Activated CD4-positive, alpha-beta T cell treated with anti-CD3 and anti-CD28 coated beads, Interleukin-2, Interleukin-6, amounts not matched to agents 100 ng/mL and 50 ng/mL, durations not matched to agents 16 hours and 8 hours (primary cell): ENCODE measurements at places on chromosomes 4 and X.

DNA sequence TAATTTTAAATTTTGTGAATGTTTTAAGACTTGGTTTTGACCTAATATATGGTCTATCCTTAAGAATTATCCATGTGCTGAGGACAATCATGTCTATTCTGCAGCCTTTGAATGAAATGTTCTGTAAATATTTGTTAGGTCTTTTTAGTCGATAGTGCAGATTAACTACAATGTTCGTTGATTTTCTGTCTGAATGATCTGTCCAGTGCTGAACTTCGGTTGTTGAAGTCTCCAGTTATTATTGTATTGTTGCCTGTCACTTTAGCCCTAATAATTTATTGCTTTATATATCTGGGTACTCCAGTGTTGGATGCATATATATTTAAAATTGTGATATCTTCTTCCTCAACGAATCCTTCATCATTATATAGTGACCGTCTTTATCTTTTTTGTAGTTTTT is 218.3 kb upstream of the ZC4H2 start:
- no peak for DNase-seq

GRCh38 chrX:153897899-153898298 is 6.6 kb upstream of the AVPR2 start:
- DNase-seq = no peak

- no peak for DNase-seq
These were observed 31.7 kb upstream of the MFAP3L start for GRCh38 chr4:170057866-170058265.

DNA sequence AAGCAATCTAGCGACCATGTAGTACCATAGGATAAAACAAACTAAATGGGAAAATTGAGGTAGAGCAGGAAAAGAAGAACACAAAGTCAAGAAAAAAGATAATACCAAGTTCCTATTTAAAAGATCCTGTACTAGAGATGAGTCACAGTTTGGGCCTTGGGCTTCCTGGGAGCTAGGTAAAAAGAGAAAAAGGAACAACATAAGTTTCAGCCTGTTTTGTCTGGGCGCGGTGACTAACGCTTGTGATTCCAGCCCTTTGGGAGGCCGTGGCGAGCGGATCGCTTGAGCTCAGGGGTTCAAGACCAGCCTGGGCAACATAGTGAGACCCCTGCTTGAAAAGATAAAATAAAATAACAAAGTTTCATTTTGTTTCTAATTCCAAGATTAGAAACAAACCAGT is 14.0 kb upstream of the TMEM156 start:
- DNase-seq = peak; percentile 26

GRCh38 chr4:155403886-155404285 is 27.1 kb upstream of the MAP9 start:
- no peak for DNase-seq

GRCh38 chr4:163166041-163166579 is 580 bp downstream of the NAF1 start:
- DNase-seq = peak; percentile 65

GRCh38 chr4:134024251-134024650 is 177.3 kb downstream of the PABPC4L start:
- DNase-seq = no peak

GRCh38 chrX:114626323-114626722 is 42.4 kb downstream of the HTR2C start:
- DNase-seq = peak; percentile 2

GRCh38 chr4:51931461-51931860 is 88.5 kb downstream of the DCUN1D4 start:
- no peak for DNase-seq

- DNase-seq = no peak
These were observed 94.7 kb upstream of the DIPK2B start for GRCh38 chrX:45295259-45295986.

DNA sequence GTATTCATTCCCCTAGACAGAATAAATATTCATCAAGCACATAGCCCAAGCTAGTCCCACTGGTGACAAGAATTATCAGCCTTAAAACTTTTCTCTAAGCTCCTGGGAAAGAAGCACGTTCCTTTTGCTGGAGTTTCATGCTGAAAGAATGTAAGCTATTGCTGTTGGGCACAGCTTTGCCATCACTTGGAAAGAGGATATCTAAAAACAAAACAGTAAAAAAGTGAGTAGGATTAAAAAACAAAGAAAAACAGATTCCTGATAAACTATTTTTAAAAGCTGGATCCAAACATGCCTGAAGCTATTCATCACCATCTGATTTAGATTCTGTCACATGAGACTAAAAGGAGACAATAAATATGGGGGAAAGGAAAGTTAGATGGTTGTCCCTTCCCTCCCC is 176.8 kb downstream of the SCFD2 start:
- DNase-seq = no peak

DNA sequence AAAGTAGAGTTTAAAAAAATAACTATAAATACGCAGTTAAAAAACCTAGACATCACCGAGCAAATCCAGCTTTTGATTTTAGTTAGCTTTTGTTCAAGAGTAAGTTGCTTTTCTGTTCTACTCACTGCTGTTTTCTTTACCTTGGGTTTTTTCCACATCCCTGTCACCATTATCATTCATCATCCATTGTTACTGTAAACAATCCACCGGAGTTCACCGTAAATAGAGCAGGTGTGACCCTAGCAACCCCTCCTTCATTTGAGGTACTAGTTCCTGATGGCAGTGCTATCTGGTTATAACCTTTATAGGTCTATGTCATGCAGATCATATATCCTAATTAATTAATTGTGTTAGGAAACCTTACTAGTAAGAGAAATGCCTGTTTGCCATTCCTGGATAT is 43.0 kb upstream of the TEX13D start:
- DNase-seq = no peak

GRCh38 chrX:139086246-139086645 is 374.7 kb upstream of the FGF13 start:
- DNase-seq = no peak

- DNase-seq = no peak
These were observed 13.3 kb downstream of the SLC38A5 start for GRCh38 chrX:48456628-48457331.

- DNase-seq = no peak
These were observed 12.9 kb downstream of the CSF2RA start for GRCh38 chrX:1281521-1281920.

DNA sequence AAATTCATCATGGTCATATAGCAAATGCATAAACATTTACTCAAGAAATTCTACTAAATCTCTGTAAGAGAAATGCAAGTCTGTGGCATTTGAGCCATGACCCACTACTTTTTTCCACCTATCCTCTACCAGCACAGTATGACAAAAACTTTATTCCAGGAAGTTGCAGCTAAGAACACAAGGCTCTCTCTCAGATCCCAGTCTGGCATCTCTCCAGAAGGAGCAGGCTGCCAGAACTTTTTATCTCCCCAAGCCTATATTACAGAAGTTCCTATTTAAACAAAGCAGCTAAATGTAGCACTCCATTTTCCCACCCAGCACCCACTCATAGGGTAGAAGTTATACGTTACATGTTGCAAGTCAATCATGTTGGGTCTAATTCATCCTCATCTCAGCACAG is 49.3 kb upstream of the EPGN start:
- no peak for DNase-seq

DNA sequence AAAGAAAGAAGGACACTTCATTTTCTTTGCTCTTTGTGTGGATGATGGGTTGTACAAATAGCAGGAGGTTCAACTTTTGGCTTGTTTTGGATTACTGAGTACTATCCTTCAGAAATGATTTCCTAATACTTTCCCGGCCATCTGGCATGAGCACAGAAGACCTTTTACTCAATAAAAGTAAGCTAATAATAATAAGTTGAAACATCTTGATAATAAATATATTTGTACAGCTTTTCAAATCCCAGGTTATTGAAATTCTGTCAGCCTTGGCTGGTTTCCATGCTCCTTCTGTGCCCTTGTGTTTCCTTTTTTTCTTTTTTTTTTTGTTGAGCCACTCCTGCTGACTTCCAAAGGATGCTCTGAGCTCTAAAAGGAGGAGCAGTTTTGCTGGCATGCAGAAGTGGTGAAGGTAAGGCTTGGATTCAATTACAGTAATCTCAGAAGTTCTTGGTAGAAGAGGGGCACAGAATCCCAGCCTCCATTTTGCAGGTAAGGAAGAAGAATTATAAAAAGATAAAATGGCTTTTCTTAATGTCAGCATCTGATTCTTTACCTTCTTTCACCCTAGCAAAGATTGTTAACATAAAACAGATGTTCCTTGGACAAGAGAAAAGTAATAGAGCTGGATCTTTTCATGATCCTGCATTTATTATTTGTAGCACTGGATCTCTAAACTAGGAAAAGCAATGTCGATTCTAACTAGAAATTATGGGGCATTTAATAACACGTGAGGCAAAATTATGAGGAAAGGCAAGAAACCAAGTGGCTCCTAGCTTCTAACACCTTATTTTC is 31.9 kb downstream of the REPS2 start:
- DNase-seq = no peak

DNA sequence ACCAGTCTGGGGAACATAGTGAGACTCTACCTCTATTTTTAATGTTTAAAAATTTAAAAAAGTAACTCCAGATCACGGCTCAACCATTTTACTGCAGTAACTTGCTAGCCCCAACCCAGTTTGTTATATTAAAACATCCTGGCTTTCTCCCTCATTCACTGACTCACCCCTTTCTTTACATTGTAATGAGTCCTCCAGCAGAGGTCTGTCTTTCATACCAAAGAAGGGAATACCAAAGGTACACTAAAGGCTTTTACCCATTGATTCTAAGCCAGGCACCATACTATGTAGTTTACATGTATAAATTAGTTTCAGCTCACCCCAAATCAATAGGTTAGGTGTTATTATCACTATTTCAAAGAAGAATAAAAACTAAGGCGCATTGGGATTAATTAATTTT is 286.9 kb downstream of the PACRGL start:
- no peak for DNase-seq

DNA sequence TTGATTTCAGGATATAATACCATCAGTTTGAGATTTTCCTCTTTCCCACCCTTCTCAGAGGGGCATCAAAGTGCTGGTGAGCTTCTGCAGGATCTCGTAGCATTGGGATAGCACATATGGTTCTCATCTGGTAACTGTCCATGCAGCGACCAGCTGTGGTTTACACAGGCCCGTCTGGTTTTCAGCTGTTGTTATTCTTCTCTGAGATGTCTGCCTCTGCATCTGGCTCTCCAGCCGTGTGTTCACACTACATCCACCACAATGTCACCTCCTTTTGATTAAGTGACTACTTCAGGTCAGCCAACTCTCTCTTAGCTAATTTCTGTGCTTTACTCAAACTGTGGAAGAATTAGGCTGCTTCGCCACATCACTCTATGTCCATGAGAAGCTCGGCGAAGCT is 676.7 kb upstream of the TENM3 start:
- no peak for DNase-seq

- DNase-seq = no peak
These were observed 3.4 kb downstream of the ARSF start for GRCh38 chrX:3044671-3045070.

- DNase-seq = no peak
These were observed 913.4 kb downstream of the RPA4 start for GRCh38 chrX:97797076-97797475.

GRCh38 chrX:116172976-116173375 is 2.4 kb downstream of the AGTR2 start:
- no peak for DNase-seq

GRCh38 chr4:972651-973424 is 531 bp downstream of the DGKQ start:
- DNase-seq = peak; percentile 51

DNA sequence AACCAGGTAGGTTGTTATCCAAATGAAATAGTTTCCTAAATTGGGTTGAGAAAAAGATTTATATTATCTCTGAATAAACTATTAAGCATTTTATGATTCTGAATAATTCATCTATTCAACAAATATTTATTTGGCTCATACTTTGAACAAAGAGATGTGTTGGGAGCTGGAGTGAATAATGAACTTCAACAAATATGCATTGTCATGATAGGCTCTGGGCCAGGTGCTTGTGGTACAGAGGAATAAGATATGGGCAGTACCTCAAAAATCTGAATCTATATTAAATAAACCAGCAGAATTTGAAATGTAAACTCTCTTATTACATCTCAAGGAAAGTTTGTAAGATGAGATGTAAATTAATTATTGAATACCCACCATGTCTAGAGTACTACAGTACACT is 75.7 kb upstream of the DCLK2 start:
- no peak for DNase-seq

GRCh38 chr4:155207534-155208257 is 740 bp upstream of the NPY2R start:
- DNase-seq = no peak

GRCh38 chrX:13669246-13669737 is 16.4 kb downstream of the TCEANC start:
- peak; percentile 67 for DNase-seq

DNA sequence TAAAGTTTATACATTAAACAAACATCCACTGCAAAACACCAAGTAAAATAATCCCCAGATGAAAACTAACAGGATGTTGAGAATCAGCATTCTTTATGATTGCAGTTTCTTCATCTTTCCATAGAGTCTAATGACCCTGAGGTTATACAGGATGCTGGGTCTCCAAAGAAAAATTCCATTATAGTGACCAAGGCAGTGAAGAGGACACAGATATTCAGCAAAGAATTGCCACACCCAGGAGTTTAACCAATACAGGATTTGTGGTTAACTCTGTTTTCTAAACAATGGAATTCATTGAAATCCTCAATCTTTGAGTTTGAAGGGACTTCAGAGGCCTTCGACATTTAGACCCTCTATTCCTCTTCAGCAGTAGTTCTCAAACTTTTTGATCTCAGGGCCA is 76.2 kb upstream of the ESX1 start:
- DNase-seq = no peak

DNA sequence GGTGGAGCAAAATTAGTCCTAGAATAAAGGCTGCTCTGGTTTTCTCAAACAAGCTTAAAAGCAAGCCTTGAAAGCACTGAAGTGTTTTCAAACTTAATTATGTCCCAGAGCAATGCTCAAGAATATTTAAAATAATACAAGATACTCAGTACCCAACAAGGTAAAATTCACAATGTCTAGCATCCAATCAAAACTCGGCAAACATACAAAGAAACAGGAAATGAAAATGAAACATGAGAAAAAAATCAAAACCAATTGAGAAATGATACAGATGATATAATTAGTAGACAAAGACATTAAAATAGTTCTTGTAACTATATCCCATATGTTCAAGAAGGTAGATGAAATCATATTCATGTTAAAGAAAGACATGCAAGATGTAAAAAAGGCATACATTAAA is 45.0 kb upstream of the MAML3 start:
- no peak for DNase-seq

- DNase-seq = no peak
These were observed 167.8 kb downstream of the PCDH10 start for GRCh38 chr4:133316909-133317308.

DNA sequence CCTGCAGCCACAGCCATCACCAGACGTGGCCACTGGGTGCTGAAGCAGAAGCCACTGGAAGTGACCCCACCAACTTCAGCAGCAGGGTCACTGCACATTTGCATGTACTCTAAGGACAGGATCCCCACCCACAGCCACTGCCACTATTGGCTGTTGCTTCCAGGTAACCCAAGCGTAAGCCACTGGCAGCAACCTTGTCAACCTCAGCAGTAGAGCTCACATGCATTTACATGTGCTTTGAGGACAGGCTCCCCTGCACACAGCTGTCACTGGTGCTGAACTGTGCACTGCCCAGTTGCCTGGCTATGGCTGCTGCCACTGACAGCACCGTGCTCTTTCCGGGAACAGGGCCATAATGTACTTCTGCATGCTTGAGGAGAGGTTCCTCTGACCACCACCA is 332.4 kb upstream of the DMD start:
- DNase-seq = no peak

- DNase-seq = no peak
These were observed 364.8 kb downstream of the PCDH10 start for GRCh38 chr4:133513901-133514300.
